ENCODE measurements at places on chromosomes 2 and 18. TPM values are rescaled to one million over a fixed set of nuclear protein-coding genes. Genes with fewer than 3 reads are reported as not detected.

The SCYGR4 gene
- not detected for total RNA-seq

The DLGAP1 gene
- total RNA-seq: 0.17 TPM

The GLI2 gene
- not detected for total RNA-seq

The POTEJ gene
- total RNA-seq: not detected

The LCLAT1 gene
- 46.6 TPM for total RNA-seq

The RANBP2 gene
- 58.8 TPM for total RNA-seq

The XIRP2 gene
- total RNA-seq: not detected

The ACTR1B gene
- 123 TPM for total RNA-seq

The NCKAP5 gene
- not detected for total RNA-seq

The TMEM163 gene
- 0.12 TPM for total RNA-seq

The CROCC2 gene
- total RNA-seq: not detected

The SLC5A7 gene
- total RNA-seq: not detected

The ASPRV1 gene
- total RNA-seq: 2.0 TPM

The GAL3ST2 gene
- total RNA-seq: 0.53 TPM

The PLCD4 gene
- total RNA-seq: 0.35 TPM

The RGPD8 gene
- total RNA-seq: 25.2 TPM
